ENCODE measurements at places on chromosomes 13 and 19. TPM values are rescaled to one million over a fixed set of nuclear protein-coding genes. Genes with fewer than 3 reads are reported as not detected.

- DNase-seq = no peak
- H3K27ac ChIP-seq = no peak overlapping the region
- H3K4me3 ChIP-seq = no peak overlapping the region
- H3K36me3 ChIP-seq = no peaks in the 10 kb centered on the region
- no peaks in the 10 kb centered on the region for H3K4me1 ChIP-seq
These were observed 137.3 kb downstream of the ZIC5 start for GRCh38 chr13:99834246-99834645.

DNA sequence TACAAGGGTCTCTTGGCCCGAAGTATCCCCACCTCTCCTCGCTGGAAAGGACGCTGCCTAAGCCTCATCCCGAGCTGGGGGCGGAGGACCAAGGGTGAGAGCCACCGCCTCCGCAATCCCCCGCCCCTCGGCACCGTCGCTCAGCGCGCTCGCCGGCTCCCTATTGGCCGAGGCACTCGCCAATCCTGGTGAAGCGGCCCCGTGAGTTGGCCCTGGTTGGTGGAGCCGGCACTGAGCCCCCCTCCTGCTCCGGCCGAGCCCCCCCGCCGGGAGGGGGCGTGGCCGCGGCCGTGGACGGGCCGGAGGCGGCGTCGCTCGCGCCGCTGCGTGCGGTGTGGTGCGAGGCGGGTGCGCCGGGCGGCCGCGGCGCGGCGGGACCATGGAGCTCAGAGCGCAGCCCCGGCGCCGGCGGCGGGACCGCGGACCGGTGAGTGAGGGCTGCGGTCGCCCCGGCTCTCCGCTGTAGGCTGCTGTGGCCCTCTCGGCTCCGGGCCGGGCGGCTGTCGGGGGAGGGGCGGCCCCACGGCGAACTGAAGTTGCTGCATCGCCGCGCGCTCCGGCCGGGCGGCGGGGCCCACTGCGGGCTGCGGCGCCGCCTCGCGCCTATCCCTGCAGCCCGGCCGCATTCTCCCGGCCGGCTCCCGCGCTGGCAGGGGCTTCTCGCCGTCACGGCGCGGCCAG, at the start of gene WASF3:
TSS of gene WASF3 (plus strand) at position 291 of the 681 bp plus-strand sequence. CDS start 84,588 bp downstream, outside the sequence.
- H3K36me3 ChIP-seq = no peaks in the 10 kb centered on the region
- H3K27me3 ChIP-seq = no peaks in the 10 kb centered on the region
- H3K4me3 ChIP-seq = peak within 1 kb of the TSS; percentile 60
- H3K27ac ChIP-seq = no peak within 1 kb of the TSS
- peaks cover 15% of the 10 kb centered on the region for H3K4me1 ChIP-seq
- DNase-seq = peak; percentile 12

DNA sequence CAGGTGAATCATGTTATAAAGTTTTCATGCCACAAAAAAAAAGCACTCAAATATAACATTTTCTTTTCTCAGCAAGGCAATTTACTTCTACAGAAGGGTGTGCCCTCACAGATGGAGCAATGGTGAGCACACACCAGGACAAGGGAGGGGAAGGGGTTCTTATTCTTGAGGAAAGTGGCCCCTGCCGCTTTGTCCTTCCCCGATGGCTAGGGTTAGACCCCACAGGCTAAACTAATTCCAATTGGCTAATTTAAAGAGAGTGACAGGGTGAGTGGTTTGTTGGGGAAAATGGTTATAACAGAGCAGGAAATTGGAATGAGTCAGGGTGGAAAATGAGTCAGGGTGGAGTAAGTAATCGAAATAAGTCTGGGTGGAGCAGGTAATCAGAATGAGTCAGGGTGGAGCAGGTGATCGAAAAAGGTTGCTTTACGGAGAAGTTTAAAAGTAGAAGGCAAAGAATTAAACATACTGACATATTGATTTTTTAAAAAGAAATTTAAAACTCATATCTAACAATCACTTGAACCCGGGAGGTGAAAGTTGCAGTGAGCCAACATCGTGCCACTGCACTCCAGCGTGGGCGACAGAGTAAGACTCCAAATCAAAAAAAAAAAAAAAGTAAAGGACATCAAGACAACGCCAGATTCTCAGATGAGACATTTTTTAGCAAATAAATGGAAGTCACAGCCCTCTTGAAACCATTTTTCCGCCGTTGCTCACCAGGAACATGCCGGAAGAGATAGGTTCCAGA, 813 bp downstream of the ZNF562 start:
- no peaks in the 10 kb centered on the region for H3K4me1 ChIP-seq
- no peaks in the 10 kb centered on the region for H3K36me3 ChIP-seq
- H3K4me3 ChIP-seq = peak overlapping the region; percentile 87

- H3K4me3 ChIP-seq = no peak overlapping the region
- H3K27ac ChIP-seq = no peak overlapping the region
- no peaks in the 10 kb centered on the region for H3K36me3 ChIP-seq
- DNase-seq = no peak
- H3K27me3 ChIP-seq = peaks cover 2% of the 10 kb centered on the region
- no peaks in the 10 kb centered on the region for H3K4me1 ChIP-seq
These were observed 54.2 kb upstream of the PTPRS start for GRCh38 chr19:5394551-5395505.

DNA sequence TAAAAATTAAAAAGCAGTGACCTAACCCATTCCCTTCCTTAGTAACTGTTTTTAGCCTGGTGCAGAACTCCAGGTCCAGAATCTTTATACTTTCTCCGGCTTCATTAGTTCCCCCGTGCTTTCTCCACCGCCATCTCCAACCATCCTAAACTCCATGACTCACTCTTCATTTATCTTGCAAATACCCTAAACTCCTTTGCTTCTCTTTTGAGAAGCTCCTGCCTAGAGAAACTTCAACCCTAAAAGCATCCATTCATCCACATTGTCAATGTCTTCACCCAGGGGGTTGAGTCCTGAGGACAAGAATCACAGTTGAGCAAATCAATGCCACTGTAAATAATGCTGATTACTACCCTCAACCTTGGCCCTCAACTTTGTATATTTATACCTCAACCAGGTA, 17.1 kb upstream of the GARRE1 start:
- no peak overlapping the region for H3K27ac ChIP-seq
- no peak overlapping the region for H3K4me3 ChIP-seq
- no peaks in the 10 kb centered on the region for H3K27me3 ChIP-seq
- no peaks in the 10 kb centered on the region for H3K36me3 ChIP-seq

DNA sequence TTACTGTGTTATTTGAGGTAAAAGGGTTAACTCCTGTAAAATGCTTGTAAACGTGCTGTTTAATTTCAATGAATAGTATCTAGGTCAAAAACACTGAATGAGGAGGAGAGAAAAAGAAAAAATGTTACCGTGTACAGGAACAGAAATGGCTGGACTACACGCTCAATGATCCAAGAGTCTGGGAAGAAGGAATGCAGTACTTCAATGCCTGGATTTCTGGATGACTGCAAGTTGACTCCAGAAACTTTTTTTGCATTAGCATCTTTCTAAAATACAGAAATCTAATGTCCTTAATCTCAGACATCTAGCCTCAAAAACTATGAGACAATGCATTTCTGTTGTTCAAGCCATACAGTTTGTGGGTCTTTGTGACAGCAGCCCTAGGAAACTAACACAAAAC, 17.4 kb upstream of the IPO5 start:
- no peaks in the 10 kb centered on the region for H3K4me1 ChIP-seq
- H3K36me3 ChIP-seq = no peaks in the 10 kb centered on the region
- no peaks in the 10 kb centered on the region for H3K27me3 ChIP-seq
- no peak overlapping the region for H3K27ac ChIP-seq
- H3K4me3 ChIP-seq = no peak overlapping the region

DNA sequence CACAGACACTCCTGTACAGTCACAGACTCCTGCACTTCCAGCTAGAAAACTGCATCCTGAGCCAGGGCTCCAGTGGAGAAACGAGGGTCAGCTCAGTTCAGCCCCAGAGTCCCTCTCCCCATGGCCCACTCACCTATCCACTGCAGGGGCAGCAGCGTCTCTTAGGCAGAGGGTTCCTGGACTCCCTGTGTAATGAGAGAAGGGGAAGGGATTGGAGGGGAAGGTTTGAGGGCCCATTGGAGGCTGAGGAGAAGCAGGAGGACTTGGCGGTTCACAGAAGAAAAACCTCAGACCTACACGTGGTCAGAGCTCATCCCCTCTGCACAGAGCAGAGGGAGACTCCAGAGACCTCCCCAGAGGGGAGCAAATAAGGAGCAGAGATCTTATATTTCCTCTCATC, 9.2 kb upstream of the CEACAM18 start:
- H3K4me3 ChIP-seq = no peak overlapping the region
- no peak for DNase-seq
- H3K27me3 ChIP-seq = peaks cover 5% of the 10 kb centered on the region
- H3K36me3 ChIP-seq = no peaks in the 10 kb centered on the region
- no peak overlapping the region for H3K27ac ChIP-seq

The STK11 gene
- 116 TPM for total RNA-seq

The INSL3 gene
- 0.57 TPM for total RNA-seq

Data from Panc1 (cell line).